Skeletal muscle cell (primary cell): ENCODE measurements at places on chromosomes 3 and 15.

DNA sequence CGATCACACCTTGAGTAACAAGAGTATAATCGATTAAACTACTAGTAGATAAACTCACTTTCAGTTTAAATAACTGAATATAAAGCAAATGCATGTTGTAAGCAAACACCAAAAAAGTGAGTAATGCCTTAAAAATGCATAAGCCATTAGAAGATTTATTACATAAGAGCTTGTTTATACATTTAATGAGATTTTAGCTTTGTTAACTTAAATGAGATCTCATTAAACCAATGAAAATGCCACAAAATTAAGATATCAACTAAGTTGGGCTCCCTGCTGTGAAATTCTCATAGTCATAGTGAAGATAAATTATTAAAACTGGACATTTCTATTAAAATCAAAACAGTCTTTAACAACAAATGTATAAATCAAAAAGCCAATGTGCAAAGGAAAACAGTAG lies 701.2 kb downstream of the NLGN1 start:
- DNase-seq: no peak

GRCh38 chr3:2078821-2079220 lies 19.8 kb upstream of the CNTN4 start:
- DNase-seq: no peak

GRCh38 chr3:35446896-35447295 lies 192.4 kb upstream of the ARPP21 start:
- no peak for DNase-seq

DNA sequence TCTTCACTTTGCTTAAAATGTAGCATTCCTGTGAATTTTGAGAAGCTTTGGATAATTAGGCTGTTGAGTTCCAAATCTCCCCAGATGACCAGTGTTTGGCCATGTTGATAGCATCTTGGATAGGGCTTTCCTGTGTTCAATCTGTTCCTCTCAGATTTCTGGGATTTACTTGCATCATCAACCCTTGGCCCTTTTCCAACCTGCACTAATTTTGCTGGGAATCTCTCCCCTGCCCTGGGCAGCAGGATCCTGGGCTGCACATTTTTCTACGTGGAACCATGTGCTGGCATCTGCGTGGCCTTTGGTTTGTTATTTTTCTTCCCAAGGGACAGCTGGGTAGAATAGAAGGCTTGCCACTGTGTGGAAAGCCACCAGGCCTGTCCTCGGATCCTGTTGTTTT lies 75.4 kb upstream of the PLXNA1 start:
- DNase-seq: no peak

DNA sequence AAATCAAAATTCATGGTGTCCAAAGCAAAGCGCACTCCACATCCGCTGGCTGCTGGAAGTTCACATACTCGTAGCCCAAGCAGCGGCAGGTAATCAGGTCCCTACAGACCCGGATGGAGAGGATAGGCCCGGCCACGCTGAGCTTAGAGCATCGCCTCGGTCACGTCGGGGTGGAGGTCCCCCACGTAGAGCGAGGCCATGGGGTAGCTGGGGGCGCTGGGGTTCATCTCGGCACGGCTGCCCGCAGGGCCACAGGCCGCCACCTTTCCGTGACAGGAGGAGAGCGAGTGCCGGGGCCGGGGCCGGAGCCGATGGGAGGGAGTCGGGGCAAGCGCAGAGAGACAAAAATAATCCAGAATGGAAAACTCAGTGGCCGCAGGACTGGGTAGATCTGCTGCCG lies 16.1 kb upstream of the STRIT1 start:
- no peak for DNase-seq

DNA sequence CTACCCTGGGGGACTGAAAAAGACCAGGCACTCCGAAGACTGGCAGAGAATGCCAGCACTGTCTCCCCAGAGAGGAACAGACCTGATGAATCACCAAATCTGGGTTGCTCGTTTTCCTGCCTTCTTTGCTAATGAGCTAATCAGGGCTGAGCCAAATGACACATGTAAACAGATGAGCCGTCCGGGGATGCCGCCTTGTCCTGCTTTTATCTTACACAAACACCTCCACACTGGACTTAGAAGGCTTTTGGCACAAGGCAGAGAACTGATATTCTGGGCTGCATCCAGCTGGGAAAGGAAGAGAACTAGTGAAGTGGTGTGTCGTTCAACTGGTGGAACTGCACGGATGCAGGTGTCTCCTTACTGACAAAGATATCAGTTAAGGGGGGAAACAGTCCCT lies 88.1 kb downstream of the MECOM start:
- DNase-seq: peak; percentile 13

DNA sequence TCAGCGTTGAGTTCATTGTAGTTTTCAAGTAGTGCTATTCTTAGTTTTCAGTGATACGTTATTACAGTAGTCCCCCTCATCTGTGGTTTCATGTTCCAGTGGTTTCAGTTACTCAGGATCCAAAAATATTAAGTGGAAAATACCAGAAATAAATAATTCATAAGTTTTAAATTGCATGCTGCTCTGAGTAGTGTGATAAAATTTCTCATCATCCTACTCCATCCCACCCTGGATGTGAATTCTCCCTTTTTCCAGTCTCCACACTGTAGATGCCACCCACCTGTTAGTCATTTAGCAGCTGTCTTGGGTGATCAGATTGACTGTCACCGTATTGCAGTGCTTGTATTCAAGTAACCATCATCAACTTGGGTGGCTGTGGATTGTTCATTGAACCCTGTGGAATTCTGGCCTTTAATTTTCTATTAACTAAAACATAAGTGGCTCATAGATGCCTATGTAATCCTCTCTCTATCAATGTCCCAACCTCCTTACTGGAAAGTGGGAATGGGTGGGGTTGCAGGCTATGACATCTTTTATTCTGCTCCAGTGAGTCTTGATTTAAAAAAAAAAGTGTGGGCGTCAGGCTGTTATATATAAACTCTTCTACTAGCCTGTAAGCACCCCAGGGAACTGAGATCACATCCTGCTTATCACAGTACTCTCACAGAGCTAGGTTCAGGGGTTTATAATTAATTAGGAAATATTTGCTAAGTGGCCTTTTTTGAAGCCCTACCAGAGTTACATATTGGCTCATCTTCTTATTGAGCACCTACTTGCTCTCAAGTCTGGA lies 97.5 kb downstream of the CFAP20DC start:
- DNase-seq: peak; percentile 25

GRCh38 chr15:31193291-31193690 lies 91.8 kb upstream of the TRPM1 start:
- no peak for DNase-seq

DNA sequence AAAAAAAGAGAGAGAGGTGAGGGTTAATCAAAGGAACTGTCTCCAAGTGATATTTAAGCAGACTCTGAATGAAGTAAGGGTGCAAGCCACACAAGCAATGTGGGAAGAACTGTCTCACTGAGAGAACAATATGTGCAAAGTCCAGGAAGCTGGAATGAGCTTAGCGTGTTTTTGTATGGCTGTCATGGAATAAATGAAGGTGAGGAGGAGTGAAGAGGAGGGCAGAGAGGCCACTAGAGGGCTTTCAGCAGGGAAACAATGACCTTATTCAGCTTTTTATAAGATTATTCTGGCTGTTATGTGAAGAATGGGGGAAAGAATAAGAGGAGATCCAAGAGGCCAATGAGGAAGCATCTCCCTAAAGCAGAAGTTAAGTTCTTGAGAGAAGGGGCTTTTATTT lies 86.9 kb upstream of the COL8A1 start:
- no peak for DNase-seq

GRCh38 chr3:196633555-196634151 lies 5.8 kb upstream of the NRROS start:
- no peak for DNase-seq

DNA sequence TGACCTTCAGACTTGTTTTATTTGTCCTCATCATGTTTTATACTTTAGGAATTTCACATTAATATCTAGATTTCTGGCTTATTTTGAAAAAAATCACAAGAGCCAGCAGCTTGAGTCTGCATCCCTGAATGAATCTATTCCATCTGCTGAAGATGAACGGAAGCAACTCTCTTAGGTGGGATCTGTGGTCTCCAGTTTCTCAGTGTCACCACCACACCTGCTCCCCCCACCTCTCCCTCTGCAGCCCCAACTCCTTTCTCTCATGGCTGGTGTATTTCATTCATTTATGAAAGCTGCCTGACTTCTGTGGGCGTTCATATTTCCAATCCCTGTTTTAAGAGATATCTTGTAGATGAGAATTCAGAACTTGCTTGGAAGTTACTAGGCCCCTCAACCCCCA lies 102.1 kb upstream of the AGBL1 start:
- DNase-seq: no peak

- DNase-seq: no peak
Observed at GRCh38 chr15:63185206-63185605, 4.2 kb upstream of the RAB8B start.
